Cerebellar nuclear complex (tissue), 1 donor: ENCODE measurements at places on chromosomes 1 and 21.

DNA sequence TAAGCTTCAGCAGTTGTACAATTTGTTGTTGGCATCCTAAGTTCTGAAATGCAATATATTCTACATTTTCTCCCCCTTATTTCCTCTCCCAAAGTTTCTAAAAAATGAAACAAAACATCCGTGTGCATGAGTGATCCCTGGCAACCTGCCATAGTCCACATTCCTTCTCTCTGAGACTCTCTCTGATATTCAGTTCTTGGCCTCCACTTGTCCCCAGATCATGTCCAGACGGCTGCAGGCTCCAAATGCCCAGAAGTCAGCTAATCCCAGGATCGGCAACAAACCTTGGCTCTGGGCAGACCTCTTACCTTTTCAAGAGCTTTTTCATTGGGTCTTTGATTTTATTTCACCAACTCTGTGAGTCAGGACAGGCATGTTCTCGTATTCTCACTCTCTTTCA, 187.8 kb downstream of the ETS2 start:
- no peak for DNase-seq

DNA sequence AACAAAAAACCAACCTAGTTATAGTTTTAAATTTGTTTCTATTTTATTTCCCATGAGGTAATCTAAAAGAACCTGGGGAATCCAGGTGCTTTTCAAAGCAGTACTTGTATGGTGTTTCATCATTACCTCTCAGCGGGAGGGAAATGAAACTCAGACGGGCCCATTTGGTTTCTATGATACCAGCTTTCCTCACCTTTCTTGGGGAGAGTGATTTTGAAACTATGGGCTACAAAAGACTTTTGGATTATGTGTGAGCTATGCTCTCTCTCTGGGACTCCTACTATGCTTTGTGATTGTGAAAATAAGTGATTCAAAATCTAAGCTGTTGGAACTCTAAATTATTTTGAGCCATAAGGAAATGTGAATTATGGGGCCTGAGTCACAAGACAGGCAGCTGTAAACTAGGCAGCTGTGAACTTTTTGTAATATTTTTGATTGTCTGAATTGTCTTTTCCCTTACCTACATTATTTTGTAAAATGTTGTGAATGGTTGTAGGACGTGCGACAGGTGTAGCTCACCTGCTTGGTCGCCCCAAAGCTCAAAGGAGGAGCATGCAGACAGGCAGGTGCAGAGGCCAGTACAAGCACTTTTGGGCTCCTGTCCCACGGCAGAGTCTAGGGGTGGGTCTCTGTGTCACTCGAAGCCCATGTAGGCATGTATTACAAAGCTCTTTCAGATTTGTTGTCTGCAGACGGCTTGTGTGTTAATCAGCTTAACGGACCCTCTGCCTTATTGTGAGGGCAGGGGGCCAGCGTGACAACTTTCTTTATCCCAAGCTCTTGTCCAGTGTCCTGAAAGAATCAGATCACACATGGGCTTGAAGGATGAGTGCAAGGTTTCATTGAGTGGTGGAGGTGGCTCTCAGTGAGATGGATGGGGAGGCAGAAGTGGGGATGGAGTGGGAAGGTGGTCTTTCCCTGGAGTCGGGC, 64.8 kb upstream of the BACH1 start:
- DNase-seq, result no peak

- DNase-seq, result no peak
Measured at GRCh38 chr21:41504030-41504429, 3.9 kb downstream of the TMPRSS2 start.

DNA sequence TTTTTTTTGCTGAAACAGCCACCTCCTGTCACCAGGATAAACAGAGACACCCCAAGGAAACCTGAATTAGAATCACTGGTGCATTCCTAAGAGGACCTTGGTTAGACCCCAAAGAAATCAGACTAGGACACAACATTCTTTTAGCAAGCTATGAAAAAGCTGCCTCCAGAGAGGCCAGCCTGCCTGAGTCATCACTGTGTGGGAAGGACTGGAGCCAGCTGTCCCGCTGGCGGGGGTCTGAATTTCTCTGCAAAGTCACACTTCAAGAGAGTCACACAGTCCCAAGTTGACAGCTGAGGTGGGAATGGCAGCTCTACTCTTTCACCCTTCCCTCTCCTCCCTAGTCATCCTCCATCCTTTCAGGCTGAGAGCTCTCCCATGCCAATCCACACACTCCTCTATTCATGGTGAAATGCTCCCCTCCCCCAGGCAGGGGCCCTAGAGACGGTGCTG, 405.0 kb upstream of the POU3F1 start:
- no peak for DNase-seq

GRCh38 chr1:6471970-6472368, 6.0 kb upstream of the TNFRSF25 start:
- DNase-seq, result no peak

GRCh38 chr1:205256951-205257625, 29.3 kb downstream of the TMCC2 start:
- no peak for DNase-seq

DNA sequence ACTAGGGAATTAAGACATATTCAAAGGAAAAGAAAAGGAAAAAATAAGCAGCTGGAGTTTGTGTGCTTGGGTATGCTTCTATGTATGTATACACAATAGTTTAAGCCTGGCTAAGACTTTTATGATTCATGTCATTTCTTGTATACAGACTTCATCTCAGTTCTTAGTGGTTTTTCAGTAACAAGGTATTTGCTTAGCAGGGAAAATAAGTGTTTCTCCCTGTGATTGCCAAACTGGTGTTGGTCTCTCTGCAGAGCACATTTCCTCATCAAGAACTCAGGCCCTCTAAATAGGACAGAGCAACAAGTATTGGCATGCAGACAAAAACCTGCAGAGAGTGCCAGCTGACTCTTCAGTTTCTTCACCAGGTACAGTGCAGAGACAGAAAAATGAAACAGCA, 484.4 kb upstream of the ZRANB2 start:
- peak; percentile 93 for DNase-seq

DNA sequence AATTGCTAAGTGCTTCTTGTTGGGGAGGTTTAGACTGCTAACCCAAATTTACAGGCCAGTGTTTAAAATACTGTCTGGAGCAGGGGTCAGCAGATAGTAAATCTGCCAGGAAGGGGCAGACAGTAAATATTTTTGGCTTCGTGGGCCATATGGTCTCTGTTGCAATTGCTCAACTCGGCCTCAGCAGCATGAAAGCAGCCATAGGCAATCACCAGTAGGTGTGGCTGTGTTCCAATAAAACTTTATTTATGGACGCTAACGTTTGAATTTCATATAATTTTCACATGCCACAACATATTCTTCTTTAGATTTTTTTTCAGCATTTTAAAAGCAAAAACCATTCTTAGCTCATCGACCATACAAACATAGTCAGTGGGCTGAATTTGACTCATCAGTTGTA, 172.7 kb downstream of the BRINP2 start:
- no peak for DNase-seq
